Stimulated activated CD8-positive, alpha-beta memory T cell treated with anti-CD3 and anti-CD28 coated beads, Interleukin-15, amount 100 ng/mL, for 24 hours (primary cell): ENCODE measurements at places on chromosomes 3 and 15.

- no peak for DNase-seq
These were observed 64.2 kb downstream of the SCAPER start for GRCh38 chr15:76840830-76841460.

DNA sequence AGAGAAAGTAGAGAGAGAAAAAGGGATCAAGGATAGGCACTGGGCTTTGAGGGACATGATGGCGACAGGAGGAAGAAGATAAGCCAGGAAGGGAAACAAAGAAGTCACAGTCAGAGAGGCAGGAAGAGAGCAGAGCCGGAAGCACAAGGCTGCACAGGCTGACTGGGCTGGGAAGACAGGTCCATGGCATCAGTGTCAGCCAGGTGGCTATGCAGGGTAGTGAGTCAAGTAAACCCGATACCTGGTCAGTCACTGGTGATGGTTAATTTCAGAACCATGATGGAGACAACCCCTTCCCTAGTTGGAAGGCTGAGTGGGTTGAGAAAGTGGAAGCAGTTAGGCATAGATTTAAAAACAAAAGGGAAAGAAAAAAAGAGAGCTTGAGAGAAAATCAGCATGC, 203.8 kb downstream of the EPHB1 start:
- no peak for DNase-seq

DNA sequence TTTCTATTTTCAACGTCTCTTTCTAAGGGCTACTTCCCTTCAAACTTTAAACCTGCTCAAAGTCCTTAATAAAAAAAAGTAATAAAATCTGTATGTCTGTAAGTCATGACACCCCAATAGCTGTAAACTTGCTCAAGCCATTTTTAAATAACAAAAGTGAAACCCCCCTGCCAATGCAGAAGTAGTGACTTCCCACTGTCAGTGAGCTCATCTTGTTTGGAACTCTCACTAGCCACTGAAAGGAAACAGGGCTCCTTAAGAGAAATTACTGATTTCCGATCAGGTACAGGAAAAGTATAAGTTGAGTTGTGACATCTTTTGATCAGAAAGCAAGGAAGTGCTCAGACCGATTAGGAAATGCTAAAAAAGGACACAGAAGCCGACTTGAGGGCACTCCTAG, 27.6 kb upstream of the GPR171 start:
- no peak for DNase-seq

GRCh38 chr15:37204692-37205091, 104.3 kb upstream of the MEIS2 start:
- no peak for DNase-seq

DNA sequence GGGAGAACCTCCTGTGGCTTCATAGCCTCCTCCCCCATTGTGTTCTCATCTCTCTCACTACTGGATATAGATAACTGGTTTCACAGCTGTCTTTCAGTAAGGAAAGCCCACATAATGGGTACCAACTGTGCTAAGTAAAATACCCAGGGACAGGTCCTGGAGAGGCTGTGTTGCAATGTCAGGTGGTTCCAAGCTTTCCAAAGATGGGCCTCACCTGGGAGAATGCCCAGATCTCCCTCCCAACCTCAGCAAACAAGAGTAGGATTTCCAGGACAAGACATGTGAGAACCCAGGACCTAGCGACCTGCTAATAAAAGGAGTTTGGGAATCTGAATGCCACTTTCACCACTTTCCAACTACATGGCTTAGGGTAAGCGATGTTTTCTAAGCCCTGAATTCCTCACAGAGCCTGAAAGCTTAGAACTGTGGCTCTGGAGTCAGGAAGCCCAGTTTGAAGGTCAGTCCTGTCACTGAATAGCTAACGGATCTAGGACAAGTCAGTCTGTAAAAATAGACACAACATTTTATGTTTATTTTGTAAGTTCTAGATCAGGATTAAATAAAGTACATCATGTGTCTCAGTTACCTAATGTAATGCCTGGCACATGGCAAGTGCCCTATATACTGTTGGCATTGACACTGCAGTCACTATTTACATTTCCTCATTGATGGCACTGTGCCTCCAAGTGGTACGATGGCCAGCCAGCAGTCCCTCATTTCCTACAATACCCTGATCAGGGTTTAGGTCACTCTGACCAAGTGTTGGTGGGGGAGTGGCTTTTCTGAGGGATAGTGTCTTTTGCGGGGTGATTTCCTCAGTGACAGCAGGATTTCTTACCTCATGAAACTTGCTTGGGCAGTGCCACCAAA, 11.9 kb downstream of the CERS3 start:
- DNase-seq = no peak

GRCh38 chr3:196971094-196971698, 2.6 kb upstream of the PIGZ start:
- no peak for DNase-seq

GRCh38 chr3:8451696-8452095, 49.9 kb upstream of the LMCD1 start:
- DNase-seq = no peak

DNA sequence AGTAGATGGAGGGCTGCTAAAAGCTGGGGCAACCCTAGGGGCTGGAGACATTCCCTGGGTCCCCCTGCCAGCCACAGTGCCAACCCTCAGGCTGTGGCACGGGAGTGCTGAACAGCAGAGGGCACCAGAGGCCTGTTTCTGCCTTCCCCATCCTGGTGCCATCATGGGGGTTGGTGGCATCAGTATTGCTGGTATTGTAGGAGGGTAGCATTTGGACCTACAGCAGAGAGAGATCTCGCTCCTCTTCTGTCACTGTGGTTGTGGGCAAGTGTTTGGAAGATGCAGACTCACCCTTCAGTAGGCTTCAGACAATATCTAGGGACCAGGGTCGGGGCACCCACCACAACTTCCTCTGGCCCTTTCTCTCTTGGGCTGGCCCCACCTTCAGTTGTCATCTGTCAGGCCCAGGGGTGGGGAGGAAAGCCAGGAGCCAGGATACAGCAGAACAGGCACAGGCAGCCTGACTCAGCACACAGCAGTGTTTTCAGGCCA, 123.5 kb downstream of the RPLP1 start:
- DNase-seq = peak; percentile 32

DNA sequence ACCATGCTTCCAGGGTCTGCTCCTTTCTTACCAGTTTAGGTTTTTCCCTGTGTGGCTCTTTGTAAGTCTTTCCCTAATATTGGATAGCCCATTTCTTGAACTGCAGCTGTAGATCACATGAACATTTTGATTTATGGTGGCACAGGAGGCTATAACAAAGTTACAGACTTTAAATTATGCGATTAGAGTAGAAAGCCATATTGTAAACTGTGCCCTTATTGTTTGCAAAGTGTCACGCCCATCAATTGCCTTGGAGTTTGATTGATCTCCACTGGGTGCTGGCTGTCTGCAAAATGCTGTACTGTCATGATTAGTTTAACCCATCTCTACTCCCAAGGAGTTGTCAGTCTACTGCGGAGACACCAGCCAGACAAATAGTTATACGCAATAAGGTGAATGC, 110.3 kb downstream of the CACNA2D3 start:
- DNase-seq = no peak

- DNase-seq = no peak
These were observed 72.8 kb downstream of the KLF15 start for GRCh38 chr3:126284258-126284904.
